ENCODE measurements at places on chromosomes 2 and 18.

- DNase-seq = no peak
These were observed 113.9 kb downstream of the SS18 start for GRCh38 chr18:25976554-25976953.

DNA sequence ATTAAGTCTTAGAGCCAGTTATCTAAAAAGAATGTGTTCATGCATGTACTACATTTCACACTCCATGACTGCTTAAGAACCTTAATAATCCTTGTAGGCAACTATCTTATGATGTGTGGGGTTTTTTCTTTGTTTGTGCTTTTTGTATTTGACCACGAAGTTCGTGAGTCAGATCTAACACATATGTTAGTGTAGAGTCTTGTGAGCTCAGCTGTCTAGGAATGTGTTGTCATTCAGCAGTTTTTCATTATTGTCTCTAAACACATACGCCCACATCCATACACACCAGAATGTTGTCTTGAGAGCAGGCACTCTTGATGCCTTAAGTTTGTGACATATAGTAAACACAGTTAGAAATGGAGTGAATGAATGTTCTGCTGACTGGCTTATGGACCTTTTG, 38.4 kb downstream of the CAB39 start:
- peak; percentile 65 for DNase-seq

DNA sequence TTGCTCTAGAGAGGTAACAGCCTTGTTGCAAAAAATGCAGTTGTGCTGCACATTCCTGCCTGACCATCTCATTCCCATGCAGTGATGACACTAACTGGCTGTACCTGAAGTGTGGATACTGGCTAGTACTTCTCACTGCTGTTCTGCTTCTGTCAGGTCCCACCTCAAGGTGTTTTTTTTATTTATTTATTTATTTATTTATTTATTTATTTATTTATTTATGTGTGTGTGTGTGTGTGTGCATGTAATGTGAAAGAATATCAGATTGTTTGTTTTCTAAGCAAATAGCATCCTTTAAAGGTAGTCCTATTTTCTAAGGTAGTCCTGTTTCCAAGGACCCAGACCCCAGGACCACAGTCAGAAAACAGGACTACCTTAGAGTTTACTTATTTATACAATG, 87.2 kb upstream of the SYT4 start:
- DNase-seq = no peak

GRCh38 chr2:121131375-121131774, 153.6 kb downstream of the TFCP2L1 start:
- no peak for DNase-seq

GRCh38 chr2:145066151-145066661, 546.3 kb upstream of the ZEB2 start:
- DNase-seq = no peak

- no peak for DNase-seq
These were observed 131.4 kb downstream of the BABAM2 start for GRCh38 chr2:28021898-28022297.
